ENCODE measurements at places on chromosomes 3 and 15.

DNA sequence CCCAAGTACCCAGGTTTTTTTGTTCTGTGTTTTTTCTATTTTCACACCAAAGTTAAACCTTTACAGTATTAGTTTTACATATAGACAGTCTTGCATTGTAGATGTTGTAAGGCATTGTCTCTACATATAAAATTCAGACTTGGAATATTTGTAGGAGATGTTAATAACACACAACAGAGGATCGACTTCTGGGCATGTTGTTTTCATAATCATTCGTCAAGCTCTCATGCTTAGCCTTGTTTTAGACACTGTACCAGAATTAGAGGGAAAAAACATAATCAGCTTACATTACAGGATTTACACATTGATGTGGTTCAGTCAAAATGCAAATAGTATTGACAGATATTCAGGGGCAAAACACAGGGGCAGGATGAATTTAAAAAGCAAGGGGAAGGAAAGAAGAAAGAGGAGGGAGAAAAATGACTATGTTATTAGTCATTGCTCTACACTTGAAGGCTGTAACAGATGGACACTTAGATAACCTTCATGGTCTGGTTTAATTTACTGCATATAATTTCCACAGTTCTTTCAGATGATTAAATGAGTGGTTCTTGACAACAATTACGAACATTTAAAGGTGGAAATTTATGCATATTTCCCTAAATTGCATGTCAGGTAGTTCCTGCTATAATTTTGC, 7.5 kb downstream of the CMSS1 start:
- DNase-seq = no peak

DNA sequence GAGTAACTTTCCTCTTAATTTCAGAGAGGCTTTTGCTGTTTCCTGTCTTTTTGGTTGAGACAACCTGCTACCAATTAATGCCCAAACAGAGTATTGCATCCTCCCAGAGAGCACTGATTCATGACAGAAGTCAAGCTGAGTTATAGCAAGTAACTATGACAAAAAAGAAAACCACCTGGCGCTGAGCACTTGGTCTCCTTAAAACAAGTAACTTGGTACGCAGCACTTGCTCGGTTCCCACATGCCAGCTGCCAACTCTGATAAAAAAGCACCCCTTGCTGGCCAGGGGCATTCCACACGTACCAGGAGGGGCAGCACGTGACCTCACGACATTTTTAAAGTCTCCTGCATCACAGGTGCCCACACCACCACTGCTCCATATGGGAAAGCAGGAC, 13.5 kb upstream of the MYO5C start:
- DNase-seq = no peak

DNA sequence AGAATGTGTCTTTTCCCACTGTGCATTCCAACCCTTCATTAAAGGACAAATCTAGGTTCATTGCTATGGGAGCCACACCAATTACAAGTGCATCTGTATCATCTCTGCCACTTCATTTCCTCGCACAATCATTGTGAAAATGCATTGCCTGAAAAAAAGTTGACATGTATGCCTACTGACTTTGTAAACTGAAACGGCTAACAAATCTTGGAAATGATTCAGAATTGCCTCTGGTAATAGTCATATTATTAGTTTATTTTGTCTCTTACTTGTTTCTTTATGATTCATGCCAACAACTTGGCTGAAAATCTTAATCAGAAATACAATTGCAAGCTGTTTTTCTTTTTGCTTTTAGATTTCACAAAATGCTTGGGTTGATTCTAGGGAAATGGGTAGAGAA, 497.1 kb downstream of the ZIC1 start:
- DNase-seq = no peak

- no peak for DNase-seq
Observed at GRCh38 chr3:134897391-134898141, 102.5 kb downstream of the EPHB1 start.

DNA sequence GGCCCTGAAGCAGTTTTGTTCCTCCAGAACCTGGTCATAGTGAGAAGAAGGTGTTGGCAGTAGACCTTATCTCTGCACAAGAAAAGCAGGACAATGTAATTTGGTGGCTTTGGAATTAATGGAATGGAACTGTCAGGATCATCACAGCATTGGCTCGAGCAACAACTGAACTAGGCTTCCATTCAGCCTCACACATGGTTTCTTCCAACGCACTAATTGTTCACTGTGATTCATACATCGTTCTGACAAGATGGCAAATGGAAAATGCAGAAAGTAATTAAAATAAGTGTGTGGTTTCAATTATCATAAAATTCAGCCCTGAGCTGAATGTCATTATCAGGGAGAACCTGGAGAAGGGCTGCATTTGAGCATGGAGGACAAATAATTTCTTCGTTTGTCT, 80.6 kb downstream of the MFSD1 start:
- DNase-seq = no peak

- no peak for DNase-seq
Observed at GRCh38 chr3:44019736-44020135, 221.9 kb upstream of the TOPAZ1 start.

DNA sequence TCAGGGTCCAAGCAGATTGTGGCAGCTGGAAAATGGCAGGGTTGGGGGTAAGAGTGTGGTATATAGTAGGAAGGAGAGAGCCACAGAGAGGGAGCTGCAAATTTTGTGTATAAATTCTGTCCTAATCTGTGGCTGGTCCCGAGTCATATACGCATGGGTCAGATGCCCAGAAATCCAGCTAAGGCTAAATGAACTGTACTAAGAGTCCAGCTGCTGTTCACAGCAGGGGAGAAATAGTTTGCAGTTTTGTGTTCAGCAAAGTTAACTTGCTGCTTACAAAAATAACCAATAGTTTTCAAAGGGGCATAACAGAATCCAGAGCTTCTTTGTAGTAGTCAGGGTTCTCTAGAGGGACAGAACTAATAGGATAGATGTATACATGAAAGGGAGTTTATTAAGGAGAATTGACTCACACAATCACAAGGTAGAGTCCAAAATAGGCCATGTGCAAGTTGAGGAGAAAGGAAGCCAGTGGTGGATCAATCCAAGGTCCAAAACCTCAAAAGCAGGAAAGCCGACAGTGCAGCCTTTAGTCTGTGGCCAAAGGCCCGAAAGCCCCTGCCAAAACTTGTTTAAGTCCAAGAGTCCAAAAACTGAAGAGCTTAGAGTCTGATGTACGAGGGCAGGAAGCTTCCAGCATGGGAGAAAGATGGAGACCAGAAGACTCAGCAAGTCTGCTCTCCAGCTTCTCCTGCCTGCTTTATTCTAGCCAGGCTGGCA, 146.1 kb upstream of the KBTBD8 start:
- no peak for DNase-seq

DNA sequence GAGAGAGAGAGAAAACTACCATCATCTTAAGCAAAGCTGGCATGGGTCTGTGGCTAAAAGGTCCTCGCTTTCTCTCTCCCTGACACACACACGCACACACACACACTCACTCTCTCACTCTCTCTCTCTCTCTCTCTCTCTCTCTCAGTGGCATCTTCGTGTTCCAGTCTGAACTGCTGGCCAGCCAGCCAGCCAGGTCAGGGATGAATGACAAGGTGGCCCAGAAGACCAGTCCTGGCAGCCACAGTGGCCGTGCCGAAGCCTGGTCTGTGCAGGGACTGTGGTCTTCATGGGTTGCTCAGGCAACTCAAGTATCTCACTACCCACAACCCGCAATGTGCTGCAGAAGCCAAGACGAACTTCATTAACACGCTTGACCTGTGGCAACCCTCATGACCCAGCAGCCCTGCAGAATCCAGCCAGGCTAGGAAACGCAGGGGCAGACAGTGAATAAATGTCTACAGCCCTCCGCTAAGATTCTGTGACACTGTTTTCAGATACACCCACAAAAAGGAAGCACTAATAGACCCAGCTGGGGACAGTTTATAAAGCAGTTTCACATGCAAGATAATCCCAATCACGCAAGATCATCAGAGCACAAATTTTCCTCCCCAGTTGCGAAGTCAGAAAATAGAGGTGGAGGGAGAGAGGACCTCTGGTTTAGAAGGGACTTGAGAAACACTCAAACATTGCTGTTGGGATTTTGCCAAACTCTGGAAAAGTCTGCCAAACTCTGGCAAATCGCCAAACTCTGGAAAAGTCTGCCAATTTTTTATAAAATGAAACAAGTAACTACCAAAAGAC, 66.4 kb downstream of the XXYLT1 start:
- no peak for DNase-seq

DNA sequence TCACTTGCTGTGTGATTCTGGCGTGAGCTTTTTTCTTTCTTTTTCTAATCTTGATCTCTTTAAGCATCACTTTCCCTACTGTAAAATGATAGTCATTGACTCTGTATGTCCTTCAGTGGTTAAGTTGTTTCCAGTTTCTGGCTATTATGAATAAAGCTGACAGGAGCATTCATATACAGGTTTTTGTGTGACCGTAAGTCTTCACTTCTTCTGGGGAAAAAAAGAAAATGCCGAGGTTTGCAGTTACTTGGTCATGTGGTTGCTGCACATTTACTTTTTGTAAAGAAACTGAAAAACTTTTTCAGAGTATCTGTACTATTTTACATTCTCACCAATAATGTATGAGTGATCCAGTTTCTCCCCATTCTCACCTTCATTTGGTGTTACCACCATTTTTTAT, 247.4 kb upstream of the RBMS3 start:
- DNase-seq = no peak

- no peak for DNase-seq
Observed at GRCh38 chr15:80904998-80905397, 84.6 kb downstream of the MESD start.

GRCh38 chr3:112734171-112734570, 93.2 kb upstream of the CCDC80 start:
- no peak for DNase-seq

GRCh38 chr15:39864116-39864515, 56.0 kb downstream of the GPR176 start:
- no peak for DNase-seq

GRCh38 chr3:107260207-107260606, 117.0 kb upstream of the CCDC54 start:
- DNase-seq = no peak

- DNase-seq = no peak
Observed at GRCh38 chr3:124260206-124260915, 268.4 kb upstream of the ROPN1 start.

- DNase-seq = peak; percentile 41
Observed at GRCh38 chr15:63504979-63505841, 817 bp downstream of the USP3 start.

GRCh38 chr3:33513262-33513863, 73.2 kb upstream of the UBP1 start:
- DNase-seq = no peak

- no peak for DNase-seq
Observed at GRCh38 chr3:117761703-117762620, 1052.4 kb downstream of the TUSC7 start.

GRCh38 chr15:38895326-38896255, 331.0 kb upstream of the RASGRP1 start:
- no peak for DNase-seq
